ENCODE measurements at places on chromosomes 3 and 15. TPM values are rescaled to one million over a fixed set of nuclear protein-coding genes. Genes with fewer than 3 reads are reported as not detected.

The SLCO2A1 gene
- polyA plus RNA-seq = not detected

DNA sequence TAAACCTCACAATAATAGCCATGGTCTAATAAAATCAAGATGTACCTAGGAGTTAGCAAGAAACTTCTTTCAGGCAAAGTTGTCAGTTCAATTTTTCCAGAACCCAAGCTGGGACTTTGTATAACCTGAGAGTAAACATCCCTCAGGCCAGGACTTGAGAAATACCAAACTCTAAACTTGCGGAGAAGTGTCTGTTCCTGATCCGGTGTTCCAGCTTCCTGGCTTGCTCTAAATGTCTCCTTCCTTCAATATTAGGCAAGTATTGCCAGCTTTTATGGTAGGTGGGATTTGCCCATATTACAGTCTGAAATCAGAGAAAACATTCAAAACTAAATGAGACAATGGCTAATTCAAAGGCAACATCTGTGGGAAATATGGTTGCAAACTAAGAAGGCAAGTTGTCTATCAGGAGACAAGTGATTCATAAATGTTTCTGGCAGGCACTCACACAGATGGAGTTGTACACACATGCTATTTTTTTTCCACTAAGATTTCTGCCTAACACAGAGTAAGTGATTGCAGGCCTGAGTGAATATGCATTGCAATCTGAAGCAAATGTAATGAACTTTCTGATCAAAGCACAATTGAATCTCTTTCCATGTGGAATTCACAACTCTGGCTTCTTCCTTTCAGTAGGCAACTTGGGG is 88.3 kb upstream of the COL8A1 start:
- no peak for DNase-seq

The CHRD gene
- polyA plus RNA-seq = not detected

DNA sequence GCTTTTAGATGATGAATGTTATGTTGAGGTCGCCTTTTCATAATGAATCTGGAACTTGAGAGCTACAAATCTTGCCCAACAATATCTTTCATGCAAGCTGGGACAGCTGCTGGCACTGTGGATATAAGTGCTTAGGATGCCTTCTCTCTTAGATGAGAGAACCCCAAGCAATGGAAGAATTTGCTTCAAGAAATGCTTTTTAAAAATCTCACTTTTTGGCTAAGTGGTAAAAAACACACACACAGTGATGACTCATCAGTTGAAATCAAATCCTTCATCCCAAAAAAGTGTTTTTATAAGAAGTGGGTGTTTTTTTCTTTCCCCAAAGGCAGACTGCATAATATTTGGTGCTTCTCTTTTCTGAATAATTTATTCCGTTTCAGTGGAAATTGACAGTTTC is 38.4 kb upstream of the GALNT15 start:
- DNase-seq = no peak

GRCh38 chr15:80350941-80351610 is 53.1 kb upstream of the ARNT2 start:
- no peak for DNase-seq

GRCh38 chr3:143581972-143582722 is 266.1 kb downstream of the SLC9A9 start:
- no peak for DNase-seq
